ENCODE measurements at places on chromosomes 4 and X.
A peak's percentile ranks its signal among the peaks of the same experiment; 100 is the strongest.

DNA sequence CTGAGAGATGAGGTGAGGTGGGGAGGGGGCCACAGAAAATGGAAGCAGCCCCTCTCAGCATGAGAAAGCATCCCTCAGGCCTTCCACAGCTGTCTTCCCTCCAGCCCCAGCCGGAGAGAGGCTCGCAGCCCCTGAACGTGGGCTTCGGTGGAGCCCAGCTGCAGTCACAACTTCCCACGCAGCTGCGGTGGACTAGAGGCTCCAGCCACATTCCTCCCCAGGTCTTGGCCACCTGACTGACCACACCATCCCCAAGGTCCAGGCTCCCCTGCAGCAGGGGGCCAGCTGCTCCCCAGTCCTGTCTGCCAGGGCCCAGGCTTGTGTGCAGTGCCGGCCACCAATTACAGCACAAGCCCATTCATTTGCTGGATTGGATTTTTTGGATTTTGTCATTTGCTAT lies 212.3 kb upstream of the BCOR start:
- DNase-seq = no peak

DNA sequence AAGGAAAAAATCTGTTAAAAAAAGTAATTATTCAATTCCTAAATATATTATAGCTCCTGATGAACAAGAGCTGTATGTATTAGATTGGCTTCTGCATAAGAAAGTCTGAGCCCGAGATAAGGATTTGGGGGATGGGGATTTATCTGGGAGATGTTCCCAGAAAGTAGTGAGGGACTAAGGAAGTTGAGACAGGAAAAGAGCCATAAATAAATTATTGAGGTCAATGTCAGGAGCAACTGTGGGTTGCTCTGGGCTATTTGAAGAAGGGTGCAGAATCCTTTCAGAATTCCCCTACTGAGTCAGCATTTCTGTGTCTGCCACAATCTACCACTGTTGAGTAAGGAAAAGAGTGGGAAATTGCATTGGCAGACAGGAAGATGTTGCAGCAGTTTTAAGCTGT lies 3.1 kb upstream of the TDO2 start:
- no peak for DNase-seq

GRCh38 chrX:17488036-17488435 lies 113.0 kb downstream of the NHS start:
- no peak for DNase-seq

- DNase-seq = no peak
These were observed 368.8 kb downstream of the MAGEE1 start for GRCh38 chrX:76796311-76796710.

DNA sequence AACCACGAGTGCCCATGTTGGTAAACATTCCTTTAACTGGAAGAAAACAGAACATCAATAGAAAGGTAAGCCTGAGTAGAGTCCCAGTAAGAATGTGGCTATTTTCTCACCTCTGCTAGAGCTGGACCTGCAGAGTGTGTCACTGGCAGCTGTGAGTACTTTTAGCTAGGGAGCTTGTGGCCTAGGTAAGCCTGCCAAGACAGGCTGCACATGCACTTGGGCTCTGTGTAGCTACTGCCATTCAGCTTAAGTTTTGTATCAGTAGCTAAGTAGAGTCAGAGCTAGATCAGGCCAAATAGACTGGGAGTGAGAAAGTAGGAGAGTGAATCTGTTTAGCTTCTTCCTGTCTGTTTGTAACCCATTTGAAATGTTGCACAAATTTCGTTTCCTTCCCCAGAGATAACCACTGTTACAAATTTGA lies 35.3 kb downstream of the RBPJ start:
- DNase-seq = no peak

DNA sequence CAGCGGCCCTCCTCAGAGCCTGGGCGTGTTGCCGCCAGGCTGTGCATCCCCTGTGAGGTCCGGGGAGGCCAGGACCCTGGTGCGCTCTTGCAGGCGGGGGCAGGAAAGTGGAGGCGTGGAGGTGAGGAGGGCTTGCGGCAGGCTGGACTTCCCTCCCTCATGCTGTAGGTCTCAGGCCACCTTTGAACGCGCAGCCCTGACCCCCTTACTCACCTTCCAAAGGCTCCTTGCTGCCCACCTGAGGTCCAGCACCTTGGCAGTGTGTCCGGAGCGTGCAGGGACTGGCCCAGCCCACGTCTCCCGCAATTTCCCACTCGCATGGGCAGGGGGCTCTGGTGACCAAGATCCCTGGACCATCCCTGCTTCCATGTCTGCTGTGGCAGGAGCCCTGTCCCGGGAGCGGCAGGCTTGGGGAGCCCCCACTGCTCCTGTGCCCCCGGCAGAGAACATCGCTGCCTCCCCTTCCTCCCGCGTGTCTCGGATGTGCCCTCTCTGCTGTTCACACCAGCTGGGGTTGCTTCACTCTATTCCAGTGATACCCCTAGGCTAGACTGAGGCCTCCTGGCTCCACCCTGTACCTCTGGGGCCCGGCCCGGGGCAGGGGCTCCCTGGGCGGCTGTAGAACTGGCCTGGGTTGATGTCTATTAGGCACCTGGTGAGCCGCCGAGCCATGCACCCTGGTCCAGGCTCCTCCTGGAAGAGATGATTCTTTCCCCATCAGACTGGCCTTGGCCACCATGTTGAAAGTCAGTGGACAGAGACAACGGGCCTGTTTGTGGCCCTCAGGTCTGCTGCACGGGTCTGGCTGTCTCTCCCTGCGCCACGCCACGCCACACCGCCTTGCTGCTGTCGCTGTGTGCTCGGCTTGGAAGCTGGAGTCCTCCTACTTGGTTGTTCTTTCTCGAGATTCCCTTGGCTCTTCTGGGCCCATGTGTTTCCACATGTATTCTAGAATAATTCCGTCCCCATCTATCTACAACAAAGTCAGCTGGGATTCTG lies 95.4 kb upstream of the ADRA2C start:
- DNase-seq = no peak

- DNase-seq = peak; percentile 52
These were observed 15.1 kb upstream of the PRSS12 start for GRCh38 chr4:118367872-118368271.

DNA sequence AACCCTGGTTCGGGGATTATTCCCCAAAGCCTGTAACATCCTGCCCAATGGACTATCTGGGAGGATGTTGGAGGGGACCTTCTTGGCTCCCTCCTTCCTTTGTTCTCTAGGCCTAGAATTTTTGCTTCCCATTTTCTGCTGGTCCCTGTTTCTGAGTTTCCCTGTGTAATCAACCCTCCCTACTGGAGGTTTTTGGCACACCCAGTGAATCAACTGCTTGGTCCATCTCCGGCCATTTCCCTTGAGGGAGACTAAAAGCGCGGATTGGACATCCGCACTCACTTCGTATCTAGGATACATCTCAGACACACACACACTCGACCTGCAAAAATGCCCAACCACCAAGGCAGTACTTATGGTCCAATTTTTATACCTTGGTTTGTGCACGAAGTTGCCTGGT lies 108.2 kb upstream of the MAGEE2 start:
- no peak for DNase-seq

DNA sequence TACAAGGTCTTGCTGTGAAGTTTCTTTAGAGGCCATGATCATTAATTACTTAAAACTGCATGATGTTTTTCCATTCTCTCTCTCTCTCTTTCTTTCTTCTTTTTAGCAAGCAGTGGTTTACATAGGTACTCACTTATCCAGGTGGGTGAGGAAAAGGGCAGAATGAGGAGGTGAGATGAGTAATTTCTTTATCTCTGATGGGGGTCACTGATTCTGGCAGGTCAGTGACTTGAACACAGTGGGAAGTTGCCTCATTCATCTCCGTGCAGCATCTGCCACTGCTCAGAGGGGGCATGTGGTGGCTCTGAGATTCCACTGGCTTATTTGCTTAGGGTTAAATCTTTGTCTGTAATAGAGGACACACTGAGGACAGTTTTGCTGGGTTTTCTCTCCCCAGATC lies 62.6 kb downstream of the FAM114A1 start:
- no peak for DNase-seq

Measured in DMS153 (cell line).